SK-N-SH treated with all-trans-retinoic acid at 6 μM for 48 hours (cell line): ENCODE measurements at places on chromosomes 11 and 22.

- no peak; the same call in 2 of the 3 replicates for ATAC-seq
Observed at GRCh38 chr22:41524809-41525449, 19.3 kb downstream of the POLR3H start.

DNA sequence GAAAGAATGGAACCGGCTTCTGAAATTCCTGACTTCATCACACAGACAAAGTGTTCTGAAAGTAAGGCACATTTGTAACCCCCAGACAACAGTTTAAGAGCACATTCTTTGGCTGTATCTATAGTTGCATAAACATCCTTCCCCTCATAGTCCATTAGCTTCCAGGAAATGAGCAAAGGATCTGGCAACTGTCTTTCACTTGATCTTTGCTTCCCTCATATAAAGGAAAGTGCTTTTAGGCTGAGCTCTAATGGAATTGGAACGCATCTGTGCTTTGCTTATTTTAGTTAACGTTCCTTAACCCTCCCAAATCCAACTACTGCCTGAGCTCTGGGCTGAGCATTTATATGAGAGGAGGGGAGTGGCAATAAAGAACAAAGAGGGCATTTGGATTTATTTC lies 76.9 kb upstream of the API5 start:
- no peak for ATAC-seq

GRCh38 chr11:104968355-104968855 lies at the start of gene CASP4:
CASP4 (minus strand) TSS chr11:104968574; CDS start chr11:104968525, 49 bp downstream.
- peak; percentile 85 for ATAC-seq

DNA sequence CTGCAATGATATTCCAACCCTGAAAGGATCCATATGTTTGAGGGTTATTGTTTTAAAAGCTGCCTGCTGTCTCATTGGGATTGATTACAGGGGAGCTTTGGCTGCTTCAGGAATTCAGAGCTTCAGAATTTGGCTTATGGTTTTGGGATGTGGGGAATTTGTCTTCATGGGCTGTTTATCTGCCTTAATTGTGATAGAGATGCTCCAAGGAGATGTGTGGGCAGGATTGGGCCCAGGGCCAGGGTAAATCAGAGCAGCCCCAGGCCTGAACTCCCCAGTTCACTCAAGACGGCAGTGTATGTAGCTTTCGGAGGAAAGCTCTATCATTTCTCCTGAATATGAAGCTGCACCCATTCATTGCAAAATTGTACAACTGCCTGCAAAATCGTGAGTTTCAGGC lies 88.5 kb downstream of the ALX4 start:
- peak; percentile 43 for ATAC-seq
